Stimulated activated CD4-positive, alpha-beta T cell treated with anti-CD3 and anti-CD28 coated beads, Interleukin-1b, Interleukin-23, amount 100 ng/mL, for 48 hours (primary cell): ENCODE measurements at places on chromosomes 13 and 19.

DNA sequence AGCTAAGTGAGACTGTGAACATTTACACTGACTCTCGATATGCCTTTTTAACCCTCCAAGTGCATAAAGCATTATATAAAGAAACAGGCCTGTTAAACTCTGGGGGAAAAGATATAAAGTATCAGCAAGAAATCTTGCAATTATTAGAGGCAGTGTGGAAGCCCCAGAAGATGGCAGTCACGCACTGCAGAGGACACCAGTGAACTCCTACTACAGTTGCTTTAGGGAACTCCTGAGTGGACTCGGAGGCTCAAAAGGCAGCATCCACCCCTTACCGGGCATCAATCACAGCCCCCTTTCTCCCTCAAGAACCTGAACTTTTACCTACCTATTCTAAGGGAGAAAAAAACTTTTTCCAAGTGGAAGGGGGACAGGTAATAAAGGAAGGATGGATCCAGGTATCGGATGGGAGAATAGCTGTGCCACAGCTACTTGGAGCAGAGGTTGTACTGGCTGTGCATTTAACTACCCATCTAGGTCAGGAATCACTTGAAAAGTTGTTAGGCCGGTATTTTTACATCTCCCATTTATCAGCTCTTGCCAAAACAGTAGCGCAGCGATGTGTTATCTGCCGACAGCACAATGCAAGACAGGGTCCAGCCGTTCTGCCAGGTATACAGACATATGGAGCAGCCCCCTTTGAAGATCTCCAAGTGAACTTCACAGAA is 80.1 kb downstream of the ZNF486 start:
- peak; percentile 24 for DNase-seq

GRCh38 chr13:62627226-62627625 is 1211.6 kb upstream of the PCDH20 start:
- no peak for DNase-seq

- no peak for DNase-seq
These were observed 2.5 kb downstream of the ITM2B start for GRCh38 chr13:48235341-48236135.

DNA sequence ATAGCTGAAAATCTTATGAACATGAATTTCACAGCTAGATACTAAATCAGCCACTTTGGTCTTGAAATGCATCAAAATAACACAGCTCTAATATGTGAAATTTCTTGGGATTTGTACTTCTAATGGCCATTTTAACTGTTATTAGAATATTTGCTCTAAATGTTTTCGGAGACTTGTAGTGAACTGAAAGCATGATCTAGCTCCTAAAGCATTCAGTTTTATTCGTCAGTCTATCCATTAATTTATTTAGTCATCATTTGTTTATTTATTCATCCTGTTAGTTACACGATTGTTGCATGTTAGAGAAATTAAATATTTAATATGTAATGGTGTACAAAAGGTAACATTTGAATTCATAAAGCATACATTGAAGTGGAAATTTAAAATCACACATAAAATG is 1132.7 kb downstream of the SLITRK1 start:
- no peak for DNase-seq

DNA sequence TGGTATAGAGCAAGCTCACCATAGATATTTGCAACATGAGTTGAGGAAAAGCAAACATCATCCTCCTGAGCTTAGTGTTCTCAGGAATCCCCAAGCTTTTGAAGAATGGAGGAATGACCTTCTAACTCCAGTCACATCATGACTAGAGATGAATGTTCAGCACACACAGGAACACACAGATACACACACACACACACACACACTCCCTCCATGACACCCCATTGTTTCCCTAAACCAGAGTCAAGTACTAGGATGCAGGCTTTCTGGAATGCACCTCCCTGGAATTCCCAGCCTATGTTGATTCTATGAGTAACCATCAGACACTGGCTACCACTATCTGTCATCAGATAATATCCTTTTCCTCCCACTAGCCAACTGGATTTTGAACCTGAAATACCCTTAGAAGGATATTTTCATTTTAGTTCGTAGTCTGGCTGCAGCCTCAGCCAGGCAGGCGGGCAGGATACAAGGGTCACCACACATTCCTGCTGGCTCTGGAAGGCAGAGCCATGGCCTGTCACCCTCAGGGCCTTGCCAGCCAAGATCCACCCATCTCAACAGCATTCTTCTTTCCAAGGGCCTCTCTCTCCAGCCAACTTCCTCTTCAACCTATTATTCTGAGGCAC is 162.4 kb downstream of the FOXO1 start:
- no peak for DNase-seq

DNA sequence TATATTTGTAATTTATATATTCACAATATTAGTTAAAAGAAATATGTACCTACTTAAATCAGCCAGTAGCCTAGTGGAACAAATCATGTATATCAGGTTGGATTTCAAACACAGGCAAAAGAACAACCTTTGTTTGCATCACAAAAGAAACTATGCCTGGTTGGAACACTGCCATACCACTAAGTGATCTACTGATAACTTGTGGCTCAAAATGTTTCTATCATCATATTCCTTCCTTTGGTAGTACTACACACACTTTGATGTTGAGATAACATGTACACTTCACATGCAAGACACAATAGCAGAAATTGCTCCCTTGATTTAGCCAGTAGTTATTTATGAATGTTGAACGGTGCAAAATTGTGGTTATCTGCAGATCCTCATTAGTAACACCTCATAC is 146.0 kb upstream of the GPC6 start:
- DNase-seq, result no peak

DNA sequence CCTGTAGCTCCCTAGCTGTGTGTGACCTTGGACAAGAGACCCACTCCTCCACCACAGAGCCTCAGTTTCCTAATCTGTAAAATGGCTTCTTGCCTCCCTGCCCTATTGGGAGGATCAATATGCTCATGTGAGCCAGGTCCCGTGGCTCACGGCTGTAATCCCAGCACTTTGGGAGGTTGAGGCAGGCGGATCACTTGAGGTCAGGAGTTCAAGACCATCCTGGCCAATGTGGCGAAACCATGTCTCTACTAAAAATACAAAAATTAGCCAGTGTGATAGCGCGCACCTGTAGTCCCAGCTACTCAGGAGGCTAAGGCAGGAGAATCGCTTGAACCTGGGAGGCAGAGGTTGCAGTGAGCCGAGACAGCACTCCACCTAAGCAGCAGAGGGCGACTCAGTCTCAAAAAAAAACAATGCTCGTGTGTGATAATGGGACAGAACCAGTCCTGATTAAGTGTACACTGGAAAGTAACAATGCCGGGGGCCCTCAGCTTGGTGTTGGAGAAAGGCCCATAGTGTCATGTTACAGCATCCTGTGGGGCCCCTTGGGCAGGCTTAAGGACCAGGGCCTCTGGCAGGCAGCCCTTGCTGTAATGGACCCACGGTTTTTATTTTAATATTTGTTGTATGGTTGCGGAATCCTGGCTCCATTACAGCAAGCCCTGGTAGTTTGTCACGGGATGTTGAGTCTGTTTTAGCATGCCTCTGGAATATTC is 6.8 kb downstream of the RPS11 start:
- peak; percentile 41 for DNase-seq

- DNase-seq, result peak; percentile 23
These were observed 20.4 kb downstream of the MISP start for GRCh38 chr19:771332-771785.

DNA sequence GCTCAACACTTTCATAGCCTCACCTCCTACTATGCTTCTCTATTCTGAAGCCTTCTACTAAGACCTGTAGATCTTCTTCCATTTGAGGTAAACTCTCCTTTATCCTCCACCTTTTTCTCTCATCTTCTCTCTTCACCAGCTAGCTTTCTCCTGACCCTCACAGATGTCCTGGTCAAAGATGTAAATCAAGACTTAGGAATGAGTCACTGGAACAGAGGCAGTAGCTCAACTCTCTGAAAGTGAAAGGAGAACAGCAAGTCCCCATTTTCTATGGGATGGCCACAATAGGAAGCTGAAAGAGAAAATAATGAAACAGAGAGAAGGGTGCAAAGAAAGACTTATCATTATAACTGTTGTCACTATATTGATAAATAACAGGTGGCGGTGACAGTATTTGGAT is 86.1 kb upstream of the DOCK9 start:
- DNase-seq, result no peak

DNA sequence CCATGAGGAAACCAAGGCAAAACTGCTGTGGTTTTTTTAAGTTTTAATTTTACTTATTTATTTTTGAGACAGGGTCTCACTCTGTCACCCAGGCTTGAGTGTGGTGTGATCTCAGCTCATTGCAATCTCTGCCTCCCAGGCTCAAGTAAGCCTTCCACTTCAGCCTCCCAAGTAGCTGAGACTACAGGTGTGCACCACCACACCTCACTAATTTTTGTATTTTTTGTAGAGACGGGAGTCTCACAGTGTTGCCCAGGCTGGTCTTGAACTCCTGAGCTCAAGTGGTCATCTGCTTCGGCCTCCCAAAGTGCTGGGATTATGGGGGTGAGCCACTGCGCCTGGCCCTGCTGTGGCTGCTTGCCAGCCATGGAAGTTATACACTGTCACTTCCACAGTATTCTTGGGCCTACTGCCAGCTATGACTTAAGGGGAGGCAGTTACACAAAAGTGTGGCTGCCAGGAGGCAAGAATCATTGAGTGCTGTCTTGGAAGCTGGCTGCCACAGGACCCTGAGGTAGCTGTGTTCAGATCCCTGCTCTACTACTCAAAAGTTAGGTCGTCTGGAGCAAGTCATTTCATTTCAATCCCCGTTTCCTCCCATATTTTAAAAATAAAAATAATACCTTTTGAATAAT is 12.7 kb downstream of the FARP1 start:
- no peak for DNase-seq
